ENCODE measurements at places on chromosomes 16 and 17. TPM values are rescaled to one million over a fixed set of nuclear protein-coding genes. Genes with fewer than 3 reads are reported as not detected.
A peak's percentile ranks its signal among the peaks of the same experiment; 100 is the strongest.

ZNF423 gene
- not detected for total RNA-seq

GRCh38 chr16:27954191-27954590 is 109.3 kb downstream of the GSG1L start:
- DNase-seq, result no peak
- H3K27me3 ChIP-seq, result peaks cover 53% of the 10 kb centered on the region
- H3K36me3 ChIP-seq, result peaks cover 17% of the 10 kb centered on the region
- no peaks in the 10 kb centered on the region for H3K4me1 ChIP-seq
- no peak overlapping the region for H3K4me3 ChIP-seq

DNA sequence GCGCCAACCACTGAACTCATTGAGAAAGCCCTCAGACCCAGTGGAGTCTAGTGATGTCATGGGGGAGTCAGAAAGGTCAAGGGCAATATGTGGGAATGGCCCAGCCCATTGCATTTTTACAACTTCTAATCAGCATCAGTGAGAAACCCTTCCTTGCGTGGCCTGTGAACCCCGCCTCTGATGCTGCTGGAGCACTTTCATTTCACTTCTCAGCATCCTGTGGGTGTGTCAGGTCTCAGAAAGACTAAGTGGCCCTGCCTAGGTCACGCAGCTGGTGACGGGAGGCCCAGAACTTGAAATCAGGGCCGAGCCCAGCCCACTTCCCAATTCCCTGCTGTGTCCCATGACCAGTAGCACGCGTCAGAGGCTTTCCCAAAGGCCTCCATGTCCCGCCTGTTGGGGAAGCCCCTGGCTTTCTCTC is 6.1 kb downstream of the DNAI2 start:
- no peaks in the 10 kb centered on the region for H3K27me3 ChIP-seq
- H3K36me3 ChIP-seq, result no peaks in the 10 kb centered on the region
- peak overlapping the region; percentile 68 for H3K27ac ChIP-seq
- no peak for DNase-seq

DNA sequence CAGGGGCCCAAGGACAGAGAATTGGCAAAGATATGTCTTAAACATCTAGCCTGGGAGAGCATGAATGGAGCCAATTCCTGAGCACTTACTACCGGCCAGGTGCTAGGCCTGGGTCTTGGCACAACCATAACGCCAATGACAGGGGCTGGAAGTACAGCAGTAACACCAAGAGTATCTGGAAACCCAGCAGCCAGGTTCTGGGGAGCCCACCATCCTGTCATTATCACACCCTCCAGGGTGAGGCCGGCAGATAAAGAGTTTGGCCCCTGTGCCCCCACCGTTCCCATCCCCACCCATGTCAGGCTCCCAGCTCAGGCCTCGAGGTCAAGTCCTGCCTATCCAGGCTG is 508 bp upstream of the TMC8 start:
- peaks cover 36% of the 10 kb centered on the region for H3K4me1 ChIP-seq
- DNase-seq, result no peak
- H3K36me3 ChIP-seq, result peaks cover 8% of the 10 kb centered on the region
